ENCODE measurements at places on chromosomes 12 and 14.

GRCh38 chr12:91633734-91634357, 451.2 kb upstream of the DCN start:
- no peak for DNase-seq

- no peak for DNase-seq
These were observed 112.2 kb downstream of the RFLNA start for GRCh38 chr12:124407074-124407473.

GRCh38 chr14:85607651-85608081, 77.7 kb downstream of the FLRT2 start:
- no peak for DNase-seq

DNA sequence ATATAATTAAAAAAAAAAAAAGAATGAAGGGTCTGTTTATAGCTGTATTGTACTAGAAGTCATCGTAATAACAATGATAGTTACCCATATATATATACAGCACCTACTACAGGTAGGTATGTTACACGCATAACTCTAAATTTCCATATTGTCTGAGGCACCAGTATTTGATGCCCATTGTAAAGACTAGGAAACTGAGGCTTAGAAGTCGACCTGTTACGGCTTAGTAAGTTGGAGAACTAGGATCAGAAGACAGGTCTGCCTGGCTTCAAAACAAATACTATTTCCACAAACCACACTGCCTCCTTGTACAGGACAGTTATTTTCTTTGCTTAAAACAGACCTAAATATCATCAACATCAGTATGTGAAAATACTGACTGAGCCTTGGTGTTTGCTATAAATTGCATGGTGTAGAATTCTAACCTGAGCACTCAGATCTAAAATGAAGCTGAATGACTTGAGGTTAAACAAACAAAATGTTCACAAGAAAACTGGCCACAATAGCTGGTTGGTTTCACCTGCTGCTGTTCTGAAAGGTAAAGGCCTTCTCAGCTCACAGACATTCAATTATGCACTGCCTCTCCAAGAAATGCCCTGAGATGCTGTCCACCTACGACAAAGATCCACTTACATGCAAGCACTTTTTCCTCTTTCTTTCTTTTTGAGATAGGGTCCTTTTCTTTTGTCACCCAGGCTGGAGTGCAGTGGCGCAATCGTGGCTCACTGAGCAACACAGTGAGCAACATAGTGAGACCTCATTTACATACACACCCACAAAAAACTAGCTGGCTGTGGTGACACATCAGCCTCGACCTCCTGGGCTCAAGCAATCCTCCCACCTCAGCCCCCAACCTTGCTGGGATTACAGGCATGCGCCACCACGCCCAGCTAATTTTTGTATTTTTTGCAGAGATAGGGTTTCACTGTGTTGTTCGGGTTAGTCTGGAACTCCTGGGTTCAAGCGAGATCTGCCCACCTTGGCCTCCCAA, 35.7 kb downstream of the SSH1 start:
- DNase-seq = no peak

- DNase-seq = no peak
These were observed 11.0 kb upstream of the TBPL2 start for GRCh38 chr14:55451398-55451797.

- no peak for DNase-seq
These were observed 12.9 kb downstream of the BCL11B start for GRCh38 chr14:99258876-99259726.

- no peak for DNase-seq
These were observed 6.1 kb upstream of the PSMA3 start for GRCh38 chr14:58238252-58239243.

- DNase-seq = no peak
These were observed 335.5 kb downstream of the NUAK1 start for GRCh38 chr12:105803292-105803691.

GRCh38 chr12:34600592-34601462, 578.5 kb downstream of the ALG10 start:
- no peak for DNase-seq

DNA sequence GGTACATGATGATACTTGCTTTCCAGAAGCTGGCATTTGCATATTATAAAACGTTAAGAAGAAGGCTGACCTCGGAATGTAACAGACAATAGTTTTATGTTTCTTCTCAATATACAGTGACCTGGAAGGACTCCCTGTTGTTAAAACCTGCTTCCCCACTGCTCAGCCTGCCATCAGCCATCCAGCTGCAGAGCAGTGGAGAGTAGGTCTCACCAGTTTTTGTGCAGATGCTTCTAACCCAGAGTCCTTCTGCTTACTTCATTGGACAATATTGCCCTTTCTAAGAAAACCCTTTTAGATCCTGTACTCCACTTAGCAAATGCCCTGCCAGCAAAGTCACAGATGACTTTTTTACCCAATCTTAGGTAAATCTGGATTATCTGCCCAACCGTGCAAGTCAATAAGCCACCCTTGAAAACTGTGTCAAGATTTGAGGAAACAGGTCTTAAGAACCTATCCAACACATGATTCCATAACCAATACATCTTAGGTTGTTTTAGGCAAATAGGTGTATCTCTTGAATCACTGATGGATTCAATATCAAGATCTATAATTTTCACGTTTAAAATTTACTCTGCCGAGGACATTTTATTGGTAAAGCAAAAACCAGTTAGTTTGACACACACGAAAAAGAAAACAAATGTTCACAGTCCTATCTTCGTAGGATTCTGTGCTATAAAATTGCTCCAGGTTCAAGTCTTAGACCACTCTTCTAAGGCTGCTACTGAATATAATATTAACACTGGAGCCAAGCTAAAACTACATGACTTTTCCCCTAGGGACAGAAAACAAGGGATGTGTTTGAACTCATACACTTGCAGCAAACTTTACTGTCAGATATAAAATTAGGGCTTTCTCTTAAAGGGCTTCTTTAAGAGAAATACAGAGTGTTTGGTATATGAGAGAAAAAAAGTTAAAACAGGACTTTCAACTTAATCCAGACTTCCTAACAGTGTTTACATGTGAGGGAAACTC, 5.7 kb downstream of the PHLDA1 start:
- DNase-seq = peak; percentile 70

DNA sequence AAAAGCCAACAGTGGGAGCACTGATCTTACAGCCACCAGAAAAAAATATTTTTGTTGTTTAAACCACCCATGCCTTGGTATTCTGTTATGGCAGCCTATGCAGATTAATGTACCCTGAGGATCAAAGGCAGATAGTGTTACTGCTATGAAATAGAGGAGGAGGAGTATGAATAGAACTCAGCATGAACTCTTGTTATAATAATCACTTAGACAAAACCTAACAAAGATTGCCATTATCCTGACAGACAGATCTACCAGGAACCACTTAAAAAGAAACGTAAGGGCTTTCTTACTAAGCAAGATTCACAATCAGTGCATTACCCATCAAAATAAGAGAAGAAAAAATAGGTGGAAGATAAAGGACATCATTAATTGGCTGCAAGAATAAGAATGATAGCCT, 558.3 kb downstream of the GALC start:
- DNase-seq = no peak

DNA sequence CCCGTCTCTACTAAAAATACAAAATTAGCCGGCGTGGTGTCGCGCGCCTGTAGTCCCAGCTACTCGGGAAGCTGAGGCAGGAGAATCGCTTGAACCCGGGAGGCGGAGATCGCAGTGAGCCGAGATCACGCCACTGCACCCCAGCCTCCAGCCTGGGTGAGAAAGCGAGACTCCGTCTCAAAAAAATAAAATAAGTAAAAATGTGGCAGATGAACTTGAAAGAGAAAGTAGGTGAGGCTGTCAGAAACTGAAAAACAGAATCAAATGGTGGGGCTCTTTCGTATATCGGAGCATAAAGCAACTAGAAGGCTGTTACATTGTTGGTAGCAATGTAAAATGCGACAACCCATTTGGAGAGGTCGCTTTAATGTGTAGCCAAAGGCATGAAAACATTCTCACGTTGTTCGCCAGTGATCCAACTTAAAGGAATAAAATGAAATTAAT, 767 bp upstream of the CCNT1 start:
- DNase-seq = peak; percentile 27

DNA sequence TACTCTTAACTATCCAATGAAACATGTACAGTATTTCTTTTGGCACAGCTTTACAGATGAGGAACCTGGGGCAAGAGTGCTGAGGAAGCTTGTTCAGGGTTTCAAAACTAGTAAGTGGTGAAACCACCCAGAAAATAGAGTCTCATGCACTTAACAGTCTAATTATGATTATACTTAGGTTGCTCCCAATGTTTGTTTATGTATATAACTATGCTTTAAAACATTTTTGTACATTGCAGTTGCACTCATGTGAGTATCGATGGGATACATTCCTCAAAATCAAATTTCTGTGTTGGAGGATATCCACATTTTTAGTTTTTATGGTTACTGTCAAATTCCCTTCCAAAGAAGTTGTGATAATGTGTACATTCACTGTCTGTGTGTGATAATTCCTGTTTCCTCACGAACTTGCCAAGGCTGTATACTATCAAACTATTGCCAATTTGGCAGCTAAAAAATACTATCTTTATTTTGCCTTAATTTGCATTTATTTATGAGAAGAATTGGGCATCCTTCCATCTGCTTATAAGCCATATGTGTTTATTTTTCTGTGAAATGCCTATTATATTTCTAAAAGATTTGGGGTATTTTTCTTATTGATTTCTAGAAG, 143.9 kb upstream of the SSTR1 start:
- no peak for DNase-seq

DNA sequence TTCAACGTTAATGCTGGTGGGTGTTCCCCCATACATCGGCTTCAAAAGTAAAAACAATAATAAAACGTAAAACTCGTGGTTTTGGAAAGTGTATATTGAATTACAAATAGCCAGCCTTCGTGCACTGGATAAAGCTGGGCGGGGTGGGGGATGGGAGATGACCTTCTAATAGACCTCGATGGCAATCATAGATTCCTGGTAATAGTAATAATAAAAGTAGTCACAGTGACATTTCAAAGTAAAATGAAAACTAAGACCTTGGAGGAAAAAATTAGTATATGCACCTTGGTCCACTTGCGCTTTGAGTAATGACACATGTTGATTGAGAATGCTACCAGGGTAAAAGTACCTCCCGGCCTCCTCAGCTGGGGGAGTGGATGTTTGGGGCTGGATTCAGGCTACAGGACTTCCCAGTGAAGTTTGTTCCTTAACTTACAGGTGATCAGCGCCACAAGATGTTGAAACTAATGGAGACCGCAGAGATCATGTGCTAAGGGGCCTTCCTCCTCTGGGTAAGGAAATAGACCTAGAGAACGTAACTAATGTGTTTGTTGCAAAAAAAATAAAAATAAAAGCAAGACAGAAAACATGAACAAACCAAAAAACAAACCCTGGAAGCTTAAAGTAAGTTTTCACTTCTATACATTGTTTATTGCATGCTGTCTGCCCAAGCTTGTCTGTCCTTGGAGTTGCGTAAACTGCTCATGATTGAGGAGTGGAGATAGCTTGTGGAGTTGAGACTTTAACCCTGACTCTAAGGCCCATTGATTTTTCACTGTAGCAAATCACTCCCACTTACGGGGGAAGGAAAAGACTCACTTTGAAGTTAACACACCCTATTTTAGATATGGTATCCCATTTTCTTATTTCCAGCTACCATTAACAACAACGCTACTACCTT, 907 bp upstream of the LRIG3 start:
- DNase-seq = no peak

GRCh38 chr14:92513966-92514843, 624 bp downstream of the RIN3 start:
- peak; percentile 40 for DNase-seq

DNA sequence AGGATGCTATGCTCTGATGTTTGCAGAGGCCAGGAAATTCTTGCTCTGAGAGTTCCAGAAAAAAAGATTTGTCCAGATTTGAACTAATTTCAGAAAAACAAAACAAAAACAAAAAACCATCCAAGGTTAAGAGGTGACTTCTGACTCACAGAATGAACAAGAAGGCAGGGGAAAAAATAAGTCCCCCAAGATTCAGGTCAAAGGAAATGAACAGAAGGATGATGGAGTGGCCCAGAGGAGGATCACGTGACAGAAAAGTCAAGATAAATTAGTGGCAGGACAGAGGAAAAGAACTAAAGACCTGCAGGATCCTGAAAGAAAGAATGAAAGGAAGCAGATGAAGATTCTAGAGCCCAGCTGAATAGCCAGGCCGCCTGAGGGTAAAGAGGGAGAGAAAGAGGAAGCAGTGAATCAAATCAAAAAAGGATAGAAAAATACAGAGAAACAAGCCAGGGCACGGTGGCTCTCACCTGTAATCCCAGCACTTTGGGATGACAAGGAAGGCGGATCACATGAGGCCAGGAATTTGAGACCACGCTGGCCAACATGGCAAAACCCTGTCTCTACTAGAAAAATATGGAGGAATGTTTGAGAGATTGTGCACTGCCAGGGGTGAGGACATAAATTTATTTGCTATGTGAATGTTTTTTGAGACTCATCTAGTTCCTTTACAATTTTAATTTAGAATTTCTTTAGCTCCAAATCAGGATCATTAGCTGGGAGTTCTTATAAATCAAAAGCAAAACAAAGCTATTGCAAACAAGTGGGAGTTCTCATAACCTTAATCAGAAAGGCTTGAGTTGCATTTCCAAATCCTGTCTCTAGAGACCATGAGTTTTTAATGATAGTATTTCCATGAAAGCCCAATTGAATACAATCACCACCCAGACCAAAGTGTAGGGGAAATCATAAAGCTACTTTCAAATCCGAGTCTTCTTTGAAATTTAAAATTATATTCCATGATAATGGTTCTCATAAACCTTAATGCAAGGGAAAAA, 217.1 kb upstream of the PLEKHG7 start:
- no peak for DNase-seq

- no peak for DNase-seq
These were observed 1126.0 kb downstream of the AACS start for GRCh38 chr12:126191031-126191891.

DNA sequence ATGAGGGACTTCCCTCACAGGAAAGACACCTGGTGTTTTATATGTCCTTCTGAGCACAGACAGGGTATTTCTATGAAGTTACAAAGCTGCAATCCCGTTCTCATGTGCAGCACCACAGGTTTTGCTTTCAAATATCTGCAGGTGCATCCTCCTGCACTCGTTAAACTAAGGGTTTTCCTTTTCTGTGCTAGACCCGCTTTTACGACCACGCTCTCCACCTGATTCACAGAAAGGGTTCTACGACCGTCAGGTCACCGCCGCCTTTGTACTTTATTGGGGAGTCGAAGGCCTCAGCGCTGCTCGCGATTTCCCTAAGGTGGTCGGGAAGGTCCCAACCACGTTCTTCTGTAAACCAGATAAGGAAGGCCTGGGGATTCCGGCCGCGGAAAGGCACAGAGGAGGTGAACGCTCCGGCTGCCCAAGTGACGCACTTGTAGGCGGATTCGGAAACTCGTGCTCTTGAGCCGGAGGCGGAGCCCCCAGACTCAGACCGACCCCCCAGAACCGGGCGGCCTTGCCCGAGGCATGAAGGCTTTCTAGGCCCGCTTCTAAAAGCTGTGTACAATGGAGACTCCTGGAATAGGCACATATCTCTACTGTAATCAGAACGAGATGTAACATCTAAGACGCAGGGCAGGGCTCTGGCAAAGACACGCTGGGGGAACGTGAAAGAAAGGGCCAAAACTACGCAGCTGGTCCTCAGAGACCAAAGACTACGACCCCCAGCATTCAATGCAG, 995 bp upstream of the HSP90B1 start:
- DNase-seq = peak; percentile 92

- no peak for DNase-seq
These were observed 17.8 kb downstream of the KCNJ8 start for GRCh38 chr12:21756699-21757098.
